PC-9 (cell line): ENCODE measurements at places on chromosomes 2 and 18. TPM values are rescaled to one million over a fixed set of nuclear protein-coding genes. Genes with fewer than 3 reads are reported as not detected.

SLC4A5 gene
- total RNA-seq, result 1.2 TPM in 1 of 2 replicates, not detected in the other

SCG2 gene
- 0.48 and 0.81 TPM in 2 replicates for total RNA-seq

AKAIN1 gene
- total RNA-seq, result not detected in 2 replicates

MROH2A gene
- 1.4 and 2.9 TPM in 2 replicates for total RNA-seq

CXCR1 gene
- not detected in 2 replicates for total RNA-seq

STAMBP gene
- 42.9 and 52.2 TPM in 2 replicates for total RNA-seq

LRATD1 gene
- 3.8 TPM in 2 replicates for total RNA-seq

NYAP2 gene
- total RNA-seq, result 0.30 and 0.65 TPM in 2 replicates

UGT1A1 gene
- 64.8 and 70.5 TPM in 2 replicates for total RNA-seq

CIDEA gene
- not detected in 2 replicates for total RNA-seq

C2orf78 gene
- not detected in 2 replicates for total RNA-seq

MRO gene
- not detected in 2 replicates for total RNA-seq

LBX2 gene
- total RNA-seq, result 0.76 and 2.0 TPM in 2 replicates

IL36RN gene
- total RNA-seq, result 1.0 and 1.7 TPM in 2 replicates

BOD1L2 gene
- not detected in 2 replicates for total RNA-seq

DPYSL5 gene
- total RNA-seq, result not detected in 2 replicates

TNFRSF11A gene
- 6.3 and 6.7 TPM in 2 replicates for total RNA-seq

TEX44 gene
- not detected in 2 replicates for total RNA-seq

DOCK10 gene
- 28.9 and 33.6 TPM in 2 replicates for total RNA-seq

SSB gene
- total RNA-seq, result 53.8 and 71.3 TPM in 2 replicates

TMEM200C gene
- not detected in 2 replicates for total RNA-seq

KIAA2012 gene
- not detected in 2 replicates for total RNA-seq

CRYGC gene
- total RNA-seq, result not detected in 2 replicates

MOGAT1 gene
- total RNA-seq, result 0.35 and 0.65 TPM in 2 replicates

KIF1A gene
- not detected in 2 replicates for total RNA-seq

PLGLB2 gene
- total RNA-seq, result 0.90 and 1.9 TPM in 2 replicates

IKZF2 gene
- total RNA-seq, result 22.2 and 28.3 TPM in 2 replicates

LCT gene
- total RNA-seq, result not detected in 2 replicates

SERPINB13 gene
- total RNA-seq, result not detected in 2 replicates

SRD5A2 gene
- not detected in 2 replicates for total RNA-seq
